ENCODE measurements at places on chromosomes 5 and 9. TPM values are rescaled to one million over a fixed set of nuclear protein-coding genes. Genes with fewer than 3 reads are reported as not detected.

The TNFSF15 gene
- 0.11 TPM for total RNA-seq

The ADAMTS13 gene
- 0.60 TPM for total RNA-seq

The ANGPTL2 gene
- total RNA-seq, result not detected

The CDH9 gene
- total RNA-seq, result not detected

The SSBP2 gene
- total RNA-seq, result 14.9 TPM
